ENCODE measurements at places on chromosomes 5 and 9. TPM values are rescaled to one million over a fixed set of nuclear protein-coding genes. Genes with fewer than 3 reads are reported as not detected.

The FAM200C gene
- 0.08 TPM for polyA plus RNA-seq

The PNPLA7 gene
- polyA plus RNA-seq: 0.10 TPM

The C8G gene
- 2.9 TPM for polyA plus RNA-seq

The SPOCK1 gene
- polyA plus RNA-seq: 2.1 TPM

The DMRT3 gene
- polyA plus RNA-seq: not detected

The CBY3 gene
- not detected for polyA plus RNA-seq

The C9orf152 gene
- polyA plus RNA-seq: not detected

- DNase-seq: no peak
Observed at GRCh38 chr5:112863549-112863948, 2.5 kb downstream of the SRP19 start.

GRCh38 chr9:31683116-31683515, 701.3 kb upstream of the ACO1 start:
- DNase-seq: no peak

DNA sequence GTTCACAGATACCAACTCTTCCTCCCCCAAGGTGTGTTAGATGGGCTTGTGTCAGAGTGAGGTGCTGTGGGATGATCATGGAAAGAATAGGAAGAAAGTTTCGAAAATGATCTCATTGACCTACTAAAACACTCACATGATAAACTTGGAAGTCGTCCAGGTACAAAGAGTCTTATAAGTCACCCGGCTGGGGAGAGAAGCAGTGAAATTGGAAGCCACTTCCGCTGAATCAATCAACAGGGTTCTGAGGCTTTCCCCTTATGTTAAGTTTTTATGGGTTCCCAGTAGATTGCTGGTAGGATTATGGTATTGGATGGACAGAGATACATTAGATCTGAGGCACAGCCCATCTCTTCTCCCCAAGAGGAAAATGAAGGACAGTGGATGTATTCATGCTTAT, 218.8 kb upstream of the MSX2 start:
- DNase-seq: no peak

GRCh38 chr5:11588803-11589202, 315.4 kb downstream of the CTNND2 start:
- DNase-seq: no peak

DNA sequence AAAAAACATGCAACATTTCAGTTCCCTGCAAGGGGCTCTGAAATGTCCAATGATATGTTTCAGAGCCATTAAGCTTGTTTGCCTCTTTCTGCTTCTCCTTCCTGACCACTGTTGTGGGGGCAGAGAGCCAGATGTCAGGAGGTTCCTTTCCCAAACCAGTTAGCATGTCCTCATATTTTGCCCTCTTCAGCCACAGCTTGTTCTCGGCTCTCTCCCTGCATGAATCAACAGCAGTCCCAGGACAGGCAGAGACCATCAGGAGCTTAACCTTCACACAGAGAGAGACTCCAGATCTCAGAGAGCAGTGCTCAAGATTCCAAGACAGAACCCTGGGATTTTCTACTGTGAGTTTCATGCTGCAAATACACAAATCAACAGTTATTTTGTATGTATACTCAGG, 218.5 kb downstream of the COMMD10 start:
- no peak for DNase-seq

DNA sequence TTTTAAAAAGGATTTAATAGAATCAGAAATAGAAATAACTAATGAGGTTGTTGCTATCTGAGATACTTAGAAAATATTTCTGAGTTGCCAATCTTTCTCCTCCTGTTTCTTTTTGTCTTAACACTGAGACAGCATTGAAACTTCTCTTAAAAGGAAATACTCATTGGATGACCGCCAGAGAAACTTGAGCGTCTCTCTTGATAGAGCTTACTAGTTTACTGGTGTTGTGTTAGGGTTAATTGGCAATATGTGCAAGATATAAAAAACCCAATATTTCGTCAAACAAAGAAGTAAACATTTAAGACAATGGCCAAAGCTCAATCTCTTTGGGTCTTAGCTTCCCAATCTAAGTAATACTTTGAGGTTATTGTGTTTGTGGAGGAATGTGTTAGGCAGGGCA, 176.4 kb upstream of the CHD1 start:
- no peak for DNase-seq

DNA sequence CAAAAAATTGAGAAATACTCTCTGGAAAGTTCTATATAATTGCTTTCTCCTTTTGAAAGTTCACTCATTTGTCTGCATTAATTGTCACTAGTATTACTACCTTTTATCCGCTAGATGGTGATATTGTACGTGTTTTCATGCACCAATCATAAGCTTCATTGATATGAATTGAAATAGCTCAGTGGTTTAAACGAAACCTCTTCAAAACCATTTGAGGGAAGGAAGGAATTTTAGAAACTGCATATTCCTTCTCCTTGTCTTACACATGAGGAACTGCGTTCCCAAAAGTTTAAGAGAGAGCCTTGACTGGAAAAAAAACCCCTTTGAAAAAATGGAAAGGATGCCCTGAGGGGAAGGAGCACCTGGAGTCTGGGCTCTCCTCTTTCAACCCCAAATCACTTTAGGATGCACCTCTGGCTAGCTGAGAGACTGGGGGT, 98.6 kb downstream of the YTHDC2 start:
- no peak for DNase-seq

GRCh38 chr9:23538067-23538402, 288.0 kb downstream of the ELAVL2 start:
- no peak for DNase-seq

- peak; percentile 97 for DNase-seq
Observed at GRCh38 chr5:157494178-157494832, 34.3 kb downstream of the NIPAL4 start.

- no peak for DNase-seq
Observed at GRCh38 chr5:149583394-149583793, 2.1 kb downstream of the ARHGEF37 start.

GRCh38 chr5:41967401-41967800, 42.3 kb downstream of the FBXO4 start:
- no peak for DNase-seq

DNA sequence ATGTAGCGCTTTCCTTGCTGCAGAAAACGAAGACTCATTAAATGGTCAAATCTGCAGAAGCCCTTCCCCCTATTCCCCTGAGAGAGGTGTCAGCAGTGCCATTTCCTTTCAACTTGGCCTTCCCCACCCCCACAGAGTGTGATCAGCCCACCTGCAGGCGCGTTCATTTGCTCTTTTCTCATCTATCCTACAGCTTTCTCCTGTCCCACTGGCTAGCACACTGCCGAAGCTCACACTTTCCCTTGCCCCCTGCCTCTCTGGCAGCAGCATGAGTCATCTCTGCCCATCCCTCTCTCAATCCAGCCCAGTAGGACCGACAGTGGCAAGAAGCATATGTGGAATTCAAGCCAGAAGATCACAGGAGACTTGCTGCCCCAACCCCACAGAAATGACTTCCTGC, 213.8 kb downstream of the FAM114A2 start:
- DNase-seq: no peak
